ENCODE measurements at places on chromosomes 2 and 18.

DNA sequence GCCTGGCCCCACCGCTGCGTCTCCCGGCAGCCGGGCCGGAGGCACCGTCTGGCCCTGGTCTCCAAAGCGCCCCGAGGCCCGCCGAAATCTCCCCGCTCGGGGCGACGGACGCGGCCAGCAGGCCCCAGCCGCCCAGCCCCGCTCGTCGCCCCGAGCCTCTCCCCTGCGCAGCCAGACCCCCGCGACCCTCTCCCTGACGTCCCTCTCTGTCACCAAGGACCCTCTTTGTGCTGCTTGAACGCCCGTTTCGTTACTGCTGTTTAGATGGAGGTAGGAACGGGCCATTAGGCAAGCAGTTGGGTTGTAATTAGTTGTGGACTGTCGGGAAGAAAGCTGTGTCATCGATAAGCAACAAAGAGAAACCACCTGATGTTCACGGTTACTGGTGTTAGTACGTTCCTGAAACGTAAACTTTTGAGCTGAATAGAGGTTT, 686 bp downstream of the UBXN4 start:
- DNase-seq, result peak; percentile 40

GRCh38 chr2:131076707-131077106, 16.6 kb downstream of the FAM168B start:
- no peak for DNase-seq

GRCh38 chr2:73640511-73640911, 1.7 kb downstream of the NAT8 start:
- no peak for DNase-seq

GRCh38 chr18:10142496-10143160, 228.8 kb downstream of the VAPA start:
- DNase-seq, result no peak

DNA sequence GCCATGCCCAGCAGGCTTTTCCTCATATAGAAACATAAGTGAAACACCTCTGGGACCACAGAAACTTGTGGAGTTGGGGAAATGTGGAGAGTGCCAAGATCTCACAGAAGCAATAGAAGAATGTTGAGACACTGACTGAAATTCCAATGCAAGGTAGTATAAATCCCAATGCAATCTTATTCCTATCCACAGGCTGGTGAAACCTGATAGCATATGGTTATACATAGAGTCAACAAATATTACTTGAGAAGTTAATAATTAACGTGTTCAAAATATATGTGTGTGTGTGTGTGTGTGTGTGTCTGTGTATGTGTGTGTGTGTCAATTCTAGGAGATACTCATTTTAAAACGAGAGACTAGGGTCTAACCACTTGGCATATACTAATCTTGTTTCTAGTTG, 776.8 kb upstream of the ACVR2A start:
- no peak for DNase-seq

DNA sequence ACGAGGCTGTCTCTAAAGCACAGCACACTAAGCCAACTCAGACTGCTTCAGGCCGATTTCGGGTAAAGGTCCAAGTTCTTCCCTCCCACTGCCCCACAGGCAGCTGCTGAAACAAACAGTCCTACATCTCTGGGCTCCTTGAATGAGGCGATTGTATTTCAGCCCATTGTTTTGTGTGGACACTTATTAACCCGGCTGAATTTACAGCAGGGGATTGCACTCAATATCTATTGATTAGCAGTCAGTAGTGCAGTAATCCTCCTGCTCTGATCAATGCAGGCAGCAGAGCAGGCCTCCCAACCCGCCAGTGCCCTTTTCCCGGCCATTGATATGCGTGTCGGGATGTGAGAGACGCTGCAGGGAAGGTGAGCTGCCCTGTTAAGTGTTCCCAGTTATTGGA, 330.1 kb downstream of the CMPK2 start:
- DNase-seq, result no peak

DNA sequence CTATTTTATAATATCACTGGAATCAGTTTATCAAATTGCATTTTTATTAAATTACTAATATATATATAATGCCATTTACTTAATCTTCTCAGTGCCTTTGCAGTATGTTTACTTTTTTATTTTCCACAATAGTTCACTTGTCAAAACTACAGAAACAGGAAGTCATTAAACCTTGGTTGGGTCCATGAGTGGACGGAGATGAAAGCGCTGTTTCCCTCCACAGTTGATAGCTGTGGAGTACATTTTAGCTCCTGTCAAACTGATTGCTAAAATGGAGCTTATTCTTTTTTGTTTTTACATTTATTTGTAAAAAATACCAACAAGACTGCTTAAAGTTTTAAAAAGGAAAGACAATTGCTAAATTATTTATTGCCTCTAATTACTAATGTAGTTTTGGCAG, 19.2 kb downstream of the MFF start:
- DNase-seq, result no peak

DNA sequence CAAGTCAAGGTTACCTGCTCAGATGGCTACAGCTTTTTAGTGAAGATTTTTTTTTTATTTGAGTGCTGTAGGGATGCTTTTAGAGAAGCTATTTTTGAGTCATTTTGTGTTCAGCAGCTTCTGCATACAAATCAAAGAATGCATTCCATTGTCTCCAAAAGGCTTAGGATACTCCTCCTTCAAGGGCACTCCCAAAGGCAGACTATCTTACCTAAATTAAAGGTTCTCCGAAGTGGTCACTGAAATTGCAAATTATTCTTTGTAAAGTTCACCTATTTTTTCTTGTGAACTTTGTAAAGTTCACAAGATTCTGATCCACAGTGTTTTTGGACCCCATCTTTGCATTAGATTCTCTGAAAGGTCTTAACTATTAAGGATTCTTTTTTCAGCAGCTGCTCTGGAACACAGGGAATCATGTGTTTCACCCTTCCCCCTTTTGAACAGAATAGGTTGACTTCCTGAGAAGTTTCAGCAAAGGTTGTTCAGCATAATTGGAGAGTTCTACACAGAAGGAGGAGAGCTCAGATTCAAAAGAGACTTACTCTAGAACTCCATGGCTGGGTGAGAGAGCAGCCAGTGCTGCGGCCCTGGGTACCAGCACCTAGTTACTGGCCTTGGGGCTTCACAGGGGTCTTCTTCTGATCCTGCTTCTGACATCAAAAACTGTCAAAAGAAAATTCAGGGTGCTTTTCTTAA, 14.5 kb downstream of the CLIP4 start:
- DNase-seq, result no peak

- DNase-seq, result no peak
Observed at GRCh38 chr2:10300328-10300920, 2.3 kb upstream of the HPCAL1 start.

GRCh38 chr2:37585982-37586621, 85.3 kb downstream of the CDC42EP3 start:
- DNase-seq, result peak; percentile 76
